Colonic mucosa (tissue), 4 donors: ENCODE measurements at places on chromosomes 12 and 14. TPM values are rescaled to one million over a fixed set of nuclear protein-coding genes. Genes with fewer than 3 reads are reported as not detected.

DNA sequence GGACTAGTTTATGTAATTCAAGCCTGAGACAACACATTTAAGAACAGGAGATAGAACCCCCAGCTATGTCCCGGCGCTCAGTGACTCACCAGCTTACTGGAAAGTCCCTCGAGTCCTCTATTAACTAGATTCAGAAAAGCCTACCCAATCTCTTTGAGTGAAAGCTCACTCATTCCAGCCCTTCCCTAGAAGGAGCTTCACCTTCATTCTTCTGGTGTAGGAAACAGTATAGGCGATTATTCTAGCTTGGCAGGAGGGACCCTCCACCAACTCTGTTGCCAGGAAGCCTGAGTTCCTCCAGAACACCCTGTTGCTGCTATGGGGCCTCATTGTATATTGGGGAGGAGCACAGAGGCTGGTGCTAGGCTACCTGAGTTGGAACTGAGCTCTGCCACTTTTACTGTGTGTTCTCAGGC lies 57.2 kb upstream of the AEBP2 start:
- H3K27me3 ChIP-seq = no peaks in the 10 kb centered on the region
- no peak overlapping the region for H3K27ac ChIP-seq
- no peak overlapping the region for H3K4me3 ChIP-seq
- no peak for DNase-seq
- no peaks in the 10 kb centered on the region for H3K36me3 ChIP-seq

- H3K4me3 ChIP-seq = no peak overlapping the region
- DNase-seq = no peak
- H3K4me1 ChIP-seq = no peaks in the 10 kb centered on the region
- H3K27ac ChIP-seq = no peak overlapping the region
Measured at GRCh38 chr14:77542421-77543239, 44.0 kb upstream of the ISM2 start.

- H3K27me3 ChIP-seq = no peaks in the 10 kb centered on the region
- no peaks in the 10 kb centered on the region for H3K36me3 ChIP-seq
- no peak overlapping the region for H3K4me3 ChIP-seq
- H3K4me1 ChIP-seq = no peaks in the 10 kb centered on the region
Measured at GRCh38 chr12:66275040-66275439, 27.3 kb upstream of the HELB start.

DNA sequence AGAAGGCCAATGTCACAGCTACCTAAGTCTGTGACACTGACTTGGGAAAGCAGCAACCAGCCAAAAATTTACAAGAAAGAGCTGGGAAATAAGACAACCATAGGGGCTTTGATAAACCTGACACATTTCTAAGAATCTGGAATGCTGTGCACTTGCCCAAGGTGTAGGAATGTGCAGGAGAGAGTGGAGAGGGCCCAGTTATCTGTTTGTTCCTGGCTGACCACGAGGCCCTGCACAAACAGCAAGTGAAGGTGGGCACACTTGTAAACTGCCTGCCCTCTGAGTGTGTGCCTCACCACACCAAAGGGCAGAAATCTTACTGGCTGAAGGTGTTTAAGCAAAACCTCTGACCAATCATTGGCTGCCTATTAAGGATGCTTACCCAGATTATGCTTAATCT lies 27.3 kb downstream of the DLK1 start:
- no peak overlapping the region for H3K4me3 ChIP-seq
- H3K27ac ChIP-seq = no peak overlapping the region
- H3K4me1 ChIP-seq = no peaks in the 10 kb centered on the region
- no peaks in the 10 kb centered on the region for H3K27me3 ChIP-seq
- no peaks in the 10 kb centered on the region for H3K36me3 ChIP-seq
- no peak for DNase-seq

DNA sequence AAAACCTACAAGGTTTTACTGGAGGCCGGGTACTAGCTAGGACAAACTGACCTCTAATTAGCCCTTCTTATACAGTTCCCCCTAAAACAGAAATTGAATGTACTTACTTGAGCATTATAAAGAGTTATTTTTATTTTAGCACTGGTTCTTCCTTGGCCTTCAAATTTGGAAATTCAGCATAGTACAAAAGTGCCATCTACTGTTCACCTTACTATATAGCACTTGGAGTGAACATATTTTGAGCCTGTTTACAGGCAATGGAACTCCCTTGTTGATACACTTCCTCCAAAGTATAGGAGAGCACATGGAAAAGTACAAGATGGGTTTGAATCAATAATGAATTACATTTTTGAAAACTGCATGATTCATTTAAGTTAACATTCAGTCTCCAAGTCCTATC lies 3.9 kb upstream of the POC1B start:
- no peaks in the 10 kb centered on the region for H3K27me3 ChIP-seq
- no peaks in the 10 kb centered on the region for H3K36me3 ChIP-seq
- no peaks in the 10 kb centered on the region for H3K4me1 ChIP-seq
- no peak for DNase-seq
- no peak overlapping the region for H3K4me3 ChIP-seq

DNA sequence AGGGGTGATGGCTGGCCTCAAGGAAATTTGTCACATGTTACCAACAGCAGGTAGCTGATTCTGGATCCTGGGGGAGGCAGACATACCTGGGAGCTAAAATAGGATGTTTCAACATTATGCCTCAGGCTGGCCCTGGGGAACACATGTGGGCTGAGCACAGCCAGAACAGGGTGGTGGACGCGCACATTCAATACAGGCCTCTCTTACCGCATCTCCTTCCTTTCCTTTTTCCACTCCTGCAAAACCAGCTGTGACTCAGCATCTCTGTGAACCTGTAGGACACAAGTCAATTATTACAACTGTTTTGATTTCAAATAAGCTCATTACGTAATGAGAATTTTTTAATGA lies 61.0 kb downstream of the NT5DC3 start:
- no peak overlapping the region for H3K27ac ChIP-seq
- DNase-seq = no peak
- H3K36me3 ChIP-seq = no peaks in the 10 kb centered on the region

Gene LRRC9
- total RNA-seq = 0.20 TPM

Gene GPRC5D
- total RNA-seq = not detected

Gene DAO
- 2.4 TPM for total RNA-seq

Gene FKBP4
- 63.1 TPM for total RNA-seq
